ENCODE measurements at places on chromosomes 11 and 22.

GRCh38 chr22:29225422-29226090 is 19.9 kb downstream of the EMID1 start:
- DNase-seq: no peak

DNA sequence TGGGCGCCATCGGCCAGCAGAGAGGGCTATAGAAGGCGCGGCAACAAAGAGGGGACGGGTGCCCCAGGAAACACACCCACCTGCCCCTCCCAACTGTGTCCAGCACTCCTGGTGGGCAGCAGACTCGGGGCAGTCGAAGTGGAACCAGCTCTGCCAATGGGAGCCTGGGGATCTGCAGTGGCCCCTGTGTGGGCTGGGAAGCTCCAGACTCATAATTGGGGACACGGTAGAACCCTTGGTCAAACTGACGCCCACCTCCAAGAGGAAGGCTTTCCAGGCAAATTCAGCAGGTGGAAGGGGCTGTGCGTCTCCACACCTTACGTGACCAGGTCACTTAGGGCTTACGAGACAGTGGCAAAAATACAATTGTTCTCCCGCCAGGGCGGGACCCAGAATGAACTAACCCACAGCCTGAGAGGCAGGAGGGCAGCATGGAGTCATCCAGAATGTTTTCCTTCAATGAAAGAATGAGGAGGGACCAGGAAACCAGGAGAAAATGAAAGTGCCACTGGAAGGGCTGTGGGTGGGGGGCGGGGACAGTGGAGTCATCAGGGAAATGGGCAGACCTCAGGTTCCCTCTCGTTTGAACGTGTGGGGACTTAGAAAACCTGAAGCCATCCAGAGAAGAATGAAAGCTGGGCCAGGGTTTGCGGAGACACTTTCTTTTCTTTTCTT is 53.2 kb upstream of the SHANK2 start:
- no peak for DNase-seq

DNA sequence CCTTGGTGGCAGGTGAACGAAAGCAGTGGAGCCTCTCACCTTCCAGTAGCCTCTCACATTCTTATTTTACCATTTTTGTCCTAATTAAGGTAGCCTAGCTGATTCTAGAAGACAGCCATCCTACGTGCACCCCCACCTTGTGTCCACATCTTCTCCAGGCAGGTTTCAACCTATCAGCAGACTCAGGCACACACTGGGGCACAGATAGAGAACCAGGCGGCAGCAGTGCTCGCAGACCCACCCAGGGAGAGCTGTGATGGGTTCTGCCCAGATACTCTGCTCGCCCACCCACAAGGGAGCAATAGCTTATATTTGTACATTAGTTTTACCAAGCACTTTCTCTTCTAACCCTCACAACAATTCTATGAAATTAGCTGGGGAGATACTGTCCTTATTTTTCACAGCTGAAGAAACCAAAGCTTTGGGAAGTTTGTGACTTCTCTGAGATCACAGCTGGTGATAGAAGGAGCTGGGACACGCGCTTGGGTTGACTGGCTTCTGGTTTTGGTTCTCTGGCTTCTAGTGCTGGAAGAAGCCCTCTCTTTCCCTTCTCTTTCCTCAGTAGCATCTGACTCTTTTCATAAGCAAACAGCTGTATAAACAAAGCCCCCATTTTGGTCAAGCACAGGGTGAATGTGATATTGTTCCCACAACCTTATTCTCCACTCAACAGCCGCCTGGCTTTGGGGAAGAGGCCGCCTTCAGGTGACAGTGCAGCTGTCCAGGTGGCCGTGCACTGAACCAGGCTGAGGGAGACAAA is 36.9 kb downstream of the PPP2R1B start:
- DNase-seq: no peak

DNA sequence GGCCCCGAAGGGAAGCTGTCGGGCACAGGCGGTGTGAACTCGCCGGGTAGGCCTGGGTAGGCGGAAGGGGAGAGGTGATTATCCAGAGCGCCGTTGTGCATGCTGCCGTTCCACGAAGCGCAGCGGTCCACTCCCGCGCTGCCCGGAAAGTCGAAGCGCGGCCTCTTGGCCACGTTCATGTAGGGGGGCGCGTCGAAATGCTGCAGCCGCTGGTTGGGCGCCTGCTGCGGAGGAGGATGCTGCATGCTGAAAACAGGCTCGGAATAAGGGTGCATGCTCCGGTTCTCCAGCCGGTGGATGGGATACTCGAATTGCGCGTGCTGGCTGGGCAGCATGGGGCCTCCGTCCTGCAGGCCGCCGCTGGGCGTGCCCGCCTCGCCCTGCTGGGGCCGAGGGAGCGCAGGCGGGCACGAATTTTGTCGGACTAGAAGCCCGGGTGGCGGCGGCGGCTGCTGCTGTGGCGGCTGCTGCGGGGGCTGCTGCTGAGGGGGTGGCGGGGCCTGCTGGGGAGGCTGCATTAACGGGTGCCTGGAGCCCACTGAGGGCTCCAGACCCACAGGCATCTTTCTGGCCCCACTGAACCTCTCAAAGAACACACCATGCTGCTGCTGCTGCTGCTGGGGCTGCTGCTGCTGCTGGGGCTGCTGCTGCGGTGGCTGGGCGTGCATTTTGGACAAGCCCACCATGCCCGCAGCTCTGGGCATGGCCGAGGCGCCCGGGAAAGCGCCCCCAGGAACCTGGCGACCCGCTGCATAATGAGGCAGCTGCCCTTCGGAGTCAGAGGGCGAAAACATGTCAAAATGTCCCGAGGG is 2.3 kb downstream of the MN1 start:
- DNase-seq: no peak

DNA sequence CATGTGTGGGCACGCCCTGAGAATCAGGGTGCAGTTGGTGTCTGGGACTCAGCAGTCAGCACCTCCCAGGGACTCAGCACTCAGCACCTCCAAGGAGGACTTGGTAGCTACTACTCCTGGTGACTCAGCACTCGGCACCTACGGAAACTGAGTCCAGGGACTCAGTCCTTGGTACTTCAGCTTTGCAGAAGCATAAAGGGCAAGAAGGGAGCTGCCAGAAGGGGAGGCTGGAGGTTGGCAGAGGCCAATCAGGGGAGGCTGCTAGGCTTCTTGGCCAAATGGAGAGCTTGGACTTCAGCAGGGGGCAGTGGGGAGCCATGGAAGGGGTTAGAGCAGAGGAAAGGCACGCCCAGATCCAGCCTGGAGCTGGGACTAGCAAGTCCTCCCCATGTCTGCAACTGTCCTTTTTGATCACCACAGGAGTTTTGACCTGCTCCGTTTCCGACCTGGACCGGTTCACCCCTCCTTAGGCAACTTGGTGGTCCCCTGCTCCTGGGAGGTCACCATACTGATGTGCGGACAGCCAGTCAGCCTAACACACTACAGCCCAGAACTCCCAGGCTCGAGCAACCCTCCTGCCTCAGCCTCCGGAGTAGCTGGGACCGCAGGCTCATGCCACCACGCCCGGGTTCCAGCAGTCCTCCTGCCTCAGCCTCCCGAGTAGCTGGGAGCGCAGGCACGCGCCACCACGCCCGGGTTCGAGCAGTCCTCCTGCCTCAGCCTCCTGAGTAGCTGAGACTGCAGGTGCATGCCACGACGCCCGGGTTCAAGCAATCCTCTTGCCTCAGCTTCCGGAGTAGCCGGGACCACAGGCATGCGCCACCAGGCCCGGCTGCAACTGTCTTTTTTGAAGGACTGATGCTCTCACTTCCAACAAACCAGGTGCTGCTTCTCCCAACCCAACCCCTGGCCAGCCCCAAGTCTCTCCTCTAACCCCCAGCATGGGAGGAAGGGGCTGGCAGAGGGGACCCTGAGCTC is 1.5 kb downstream of the ANO9 start:
- no peak for DNase-seq

DNA sequence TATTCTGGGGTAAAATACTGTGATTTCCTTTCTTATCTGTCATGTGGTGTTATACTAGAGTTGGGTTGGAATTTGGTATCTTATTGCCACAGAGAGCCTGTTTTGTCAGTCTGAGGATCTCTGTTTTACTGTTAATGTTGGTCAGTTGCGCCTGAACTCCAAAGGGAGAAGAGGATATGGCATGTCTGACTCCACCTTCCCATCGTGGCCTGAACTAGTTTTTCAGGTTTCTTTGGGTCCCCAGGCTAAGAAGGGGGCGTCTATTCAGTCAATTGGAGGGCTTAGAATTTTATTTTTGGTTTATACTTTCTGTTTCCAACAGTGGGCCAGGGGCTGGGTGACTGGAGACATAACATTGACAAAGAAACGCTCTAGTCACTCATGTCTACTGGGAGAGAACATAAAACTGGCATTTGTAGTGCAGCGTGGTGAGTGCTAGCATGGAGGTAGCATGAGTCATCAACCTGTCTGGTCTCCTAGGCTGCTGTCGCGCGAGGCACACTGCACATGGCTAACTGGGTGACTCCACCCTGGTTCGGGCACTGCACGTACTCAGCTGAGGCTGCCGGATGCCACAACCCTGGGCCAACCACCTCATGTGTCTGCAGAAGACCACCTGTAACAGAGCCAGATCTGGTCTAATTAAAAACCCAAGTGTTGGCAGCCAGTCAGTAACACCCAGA is 120.1 kb upstream of the OR9Q1 start:
- DNase-seq: no peak

DNA sequence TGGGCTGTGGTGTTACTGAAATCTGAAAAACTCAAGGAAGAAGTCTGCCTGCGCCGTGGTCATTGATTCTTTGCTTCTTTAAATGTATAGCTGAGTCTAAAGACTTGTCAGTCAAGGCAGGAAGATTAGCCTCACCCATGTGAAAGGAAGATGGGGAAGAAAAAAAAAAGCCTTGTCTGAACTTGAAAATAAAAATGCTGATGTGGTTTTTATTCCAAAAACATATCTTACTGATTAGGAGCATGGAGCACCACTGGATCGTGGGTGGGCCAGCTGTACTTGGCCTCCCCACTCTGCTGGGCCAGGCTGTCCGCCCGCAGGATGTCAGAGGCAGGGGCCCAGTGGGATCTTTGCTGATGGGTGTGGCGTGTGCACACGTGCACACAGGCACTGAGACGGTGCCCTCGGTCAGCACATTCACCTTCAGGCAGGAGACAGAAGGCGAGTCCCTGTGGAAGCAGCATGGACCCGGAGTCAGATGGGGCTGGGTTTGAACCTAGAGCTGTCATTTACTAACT is 111.9 kb downstream of the WNT7B start:
- DNase-seq: no peak

DNA sequence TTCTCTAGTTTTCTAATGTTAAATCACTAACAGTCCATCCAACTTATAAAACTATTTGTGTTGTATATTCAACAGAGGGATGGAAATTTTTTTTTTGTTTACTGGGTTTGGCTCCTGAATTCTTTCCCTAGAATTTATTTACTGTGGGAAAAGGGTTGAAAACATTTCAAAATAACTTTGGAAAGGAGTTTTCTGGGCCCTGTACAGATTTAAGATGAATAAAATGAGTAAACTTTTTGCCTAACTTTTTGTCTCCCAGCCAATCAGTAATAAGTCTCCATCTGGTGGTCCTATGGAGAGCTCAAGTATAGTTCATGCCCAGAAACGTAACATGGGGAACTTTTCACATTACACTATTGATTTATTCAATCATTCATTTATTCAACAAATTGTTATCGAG is 16.7 kb upstream of the PRSS23 start:
- DNase-seq: no peak

DNA sequence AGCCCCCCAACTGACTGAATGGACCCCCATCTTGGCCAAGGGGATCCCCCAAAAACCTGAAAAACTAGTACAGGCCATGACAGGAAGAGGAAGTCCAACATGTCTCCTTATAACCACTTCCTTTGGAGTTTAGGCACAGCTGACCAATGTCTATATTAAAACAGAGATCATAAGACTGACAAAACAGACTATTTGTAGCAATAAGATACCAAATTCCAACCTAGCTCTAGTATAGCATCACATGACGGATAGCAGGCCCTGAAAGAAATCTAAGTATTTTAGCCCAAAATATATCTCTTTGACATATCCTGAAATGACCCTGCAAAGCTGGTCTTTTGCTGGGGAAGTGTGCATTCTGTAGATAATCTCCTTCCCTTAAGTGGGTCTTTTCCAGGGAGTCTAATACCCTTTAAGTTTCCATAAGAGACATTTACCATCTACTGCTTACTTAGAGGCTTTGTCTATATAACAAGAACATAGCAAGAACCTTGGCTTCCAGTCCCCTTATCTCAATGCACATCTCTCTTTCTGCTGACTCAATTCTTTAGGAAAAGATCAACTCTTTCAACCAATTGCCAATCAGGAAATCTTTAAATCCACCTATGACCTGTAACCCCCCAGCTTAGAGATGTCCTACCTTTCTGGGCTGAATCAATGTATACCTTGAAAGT is 34.9 kb upstream of the ACER3 start:
- DNase-seq: no peak

DNA sequence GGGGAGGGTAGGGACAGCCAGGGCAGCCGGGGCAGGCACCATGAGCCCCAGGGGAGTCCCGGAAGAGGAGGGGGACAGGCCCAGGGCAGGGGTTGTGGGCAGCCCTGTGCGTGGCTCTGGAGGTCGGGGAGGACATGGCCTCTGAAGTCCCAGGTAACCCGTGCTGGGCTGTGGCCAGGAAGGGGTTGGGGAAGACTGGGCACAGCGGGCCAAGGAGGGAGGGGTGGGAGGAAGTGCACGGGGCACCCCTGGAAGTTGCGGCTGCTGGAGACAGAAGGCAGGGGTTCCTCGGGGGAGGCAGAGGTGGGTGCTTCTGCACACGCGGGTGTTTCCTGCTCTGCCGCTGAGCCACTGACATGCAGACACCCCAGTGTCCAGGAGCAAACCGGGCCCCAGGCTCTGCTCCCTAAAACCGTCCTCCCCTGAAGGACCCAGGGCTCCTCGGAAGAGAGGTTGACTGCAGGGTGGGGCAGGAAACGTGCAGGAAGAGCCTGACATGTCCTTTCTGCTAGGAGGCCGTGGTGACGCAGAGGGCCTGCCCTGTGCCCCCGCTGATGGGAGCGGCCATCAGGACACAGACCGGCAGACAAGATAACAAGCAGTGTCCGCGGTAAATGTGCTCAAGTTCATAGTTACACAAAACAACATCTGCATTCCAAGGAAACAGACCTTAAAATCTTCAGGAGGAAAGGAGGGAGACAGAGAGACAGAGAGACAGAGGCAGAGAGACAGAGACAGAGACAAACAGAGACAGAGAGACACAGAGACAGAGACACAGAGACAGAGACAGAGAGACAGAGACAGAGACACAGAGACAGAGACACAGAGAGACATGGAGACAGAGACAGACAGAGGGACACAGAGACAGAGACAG is 5.7 kb downstream of the TNNI2 start:
- peak; percentile 63 for DNase-seq

DNA sequence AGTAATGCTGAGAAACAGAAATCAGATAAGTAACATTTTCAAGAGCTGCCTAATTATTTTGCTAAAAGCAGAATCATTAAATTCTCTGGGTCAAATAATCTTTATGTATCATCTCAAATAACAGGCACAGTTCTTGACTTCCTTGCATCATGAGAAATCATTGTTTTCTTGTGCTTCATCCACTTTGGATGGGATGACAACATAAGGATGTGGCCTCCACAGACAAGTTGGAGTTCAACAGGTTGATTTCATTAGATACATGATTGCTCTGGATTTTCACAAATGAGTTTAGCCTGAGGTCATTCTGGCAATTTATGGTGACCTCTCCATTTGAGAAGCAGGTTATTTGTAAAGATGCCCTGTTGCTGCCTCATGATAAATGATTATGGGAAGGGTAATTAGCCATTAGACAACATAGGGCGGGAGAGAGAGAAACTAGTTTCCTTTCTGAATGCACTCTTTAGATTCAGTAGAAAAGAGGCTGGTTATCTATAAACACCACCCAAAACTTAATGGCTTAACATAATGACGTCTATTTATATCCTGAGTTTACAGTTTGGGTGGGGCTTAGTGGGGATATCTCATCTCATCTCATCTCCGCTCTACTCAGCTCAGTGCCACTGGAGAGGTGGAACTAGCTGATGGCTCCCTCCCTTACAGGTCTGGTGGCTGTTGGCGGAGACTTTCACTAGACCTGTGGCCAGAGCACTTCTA is 35.0 kb upstream of the ADORA2A start:
- no peak for DNase-seq

All from CD4-positive, alpha-beta T cell treated with Interferon alpha-2 for 1 hour (primary cell).